CD4-positive, alpha-beta T cell treated with Interleukin-17A for 1 hour (primary cell): ENCODE measurements at places on chromosomes 11 and 22.

DNA sequence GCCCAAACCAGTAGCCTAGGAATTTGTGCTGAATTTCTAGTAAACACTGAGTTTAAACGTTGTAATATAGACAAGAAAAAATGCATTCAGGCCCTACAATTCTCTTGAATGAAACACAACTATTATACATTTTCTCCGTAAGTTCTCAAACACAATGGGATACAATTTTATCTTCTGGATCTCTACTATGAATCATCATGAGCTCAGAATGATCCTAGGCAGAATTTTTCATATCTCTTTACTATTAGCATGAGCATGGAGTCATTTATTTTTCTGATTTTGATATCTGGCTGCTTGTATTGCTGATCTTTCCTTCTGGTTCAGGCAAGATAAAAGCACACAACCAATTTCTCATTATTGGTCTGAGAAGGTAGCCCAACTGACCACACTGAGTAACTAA lies 1123.4 kb upstream of the RAG2 start:
- DNase-seq, result no peak

- DNase-seq, result no peak
Measured at GRCh38 chr11:18608376-18608775, 8.8 kb downstream of the MISFA start.

- DNase-seq, result no peak
Measured at GRCh38 chr11:130873761-130874160, 42.5 kb downstream of the SNX19 start.

DNA sequence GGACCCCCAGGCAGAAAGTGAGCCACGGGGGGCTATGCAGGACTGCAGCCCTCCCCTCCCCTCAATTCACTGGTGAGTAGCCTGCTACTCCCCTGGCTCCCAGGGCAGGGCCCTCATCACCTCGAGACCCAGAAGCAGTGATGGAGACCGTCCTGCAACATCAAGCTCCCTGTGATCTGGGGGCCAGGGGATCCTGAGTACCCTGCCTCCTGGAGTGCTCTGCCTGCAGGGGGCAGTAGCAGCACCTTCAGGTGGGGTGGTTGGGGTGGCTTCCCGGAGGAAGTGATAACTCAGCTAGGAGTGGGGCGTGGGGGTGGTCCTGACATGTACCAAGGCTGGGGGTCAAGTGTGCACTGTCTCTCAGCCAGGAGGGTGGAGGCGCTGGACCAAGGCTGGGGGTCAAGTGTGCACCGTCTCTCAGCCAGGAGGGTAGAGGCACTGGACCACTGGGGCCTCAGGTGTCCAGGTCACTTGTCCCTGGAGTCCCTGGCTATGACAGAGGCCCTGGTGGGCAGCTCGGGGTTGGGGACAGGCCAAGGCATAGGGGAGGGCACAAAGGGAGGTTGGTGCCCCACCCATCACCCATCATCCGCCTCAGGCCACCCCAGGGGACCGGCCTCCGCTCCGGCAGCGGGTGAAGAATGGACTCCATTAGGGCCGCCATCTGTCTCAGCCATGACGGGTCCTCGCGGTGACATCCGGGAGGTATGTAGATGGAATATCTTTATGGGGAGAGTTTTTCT lies 9.4 kb downstream of the RTN4R start:
- no peak for DNase-seq

DNA sequence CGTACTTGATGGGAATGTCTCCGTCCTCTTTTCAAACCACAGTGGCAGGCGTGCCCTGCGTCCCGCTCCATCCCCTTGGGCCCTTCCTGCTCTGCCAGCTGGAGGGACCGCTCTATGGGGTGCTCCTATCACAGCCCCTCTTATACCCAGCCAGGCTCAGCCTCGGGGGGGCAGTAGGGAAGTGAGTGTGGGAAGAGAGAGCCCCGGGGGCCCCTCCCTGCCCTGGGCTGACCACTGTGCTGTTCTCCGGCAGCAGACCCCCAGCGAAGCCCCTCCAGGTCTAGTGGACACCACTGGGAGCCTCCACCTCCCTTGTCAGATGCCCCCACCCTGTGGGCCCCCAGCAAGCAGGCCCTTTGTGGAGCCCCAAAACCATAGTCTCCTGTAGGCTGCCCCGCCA lies 572.5 kb downstream of the BRD1 start:
- no peak for DNase-seq

- peak; percentile 78 for DNase-seq
Measured at GRCh38 chr11:119284344-119285157, 32.4 kb downstream of the MCAM start.

- DNase-seq, result no peak
Measured at GRCh38 chr11:103164093-103164796, 55.0 kb downstream of the DYNC2H1 start.

DNA sequence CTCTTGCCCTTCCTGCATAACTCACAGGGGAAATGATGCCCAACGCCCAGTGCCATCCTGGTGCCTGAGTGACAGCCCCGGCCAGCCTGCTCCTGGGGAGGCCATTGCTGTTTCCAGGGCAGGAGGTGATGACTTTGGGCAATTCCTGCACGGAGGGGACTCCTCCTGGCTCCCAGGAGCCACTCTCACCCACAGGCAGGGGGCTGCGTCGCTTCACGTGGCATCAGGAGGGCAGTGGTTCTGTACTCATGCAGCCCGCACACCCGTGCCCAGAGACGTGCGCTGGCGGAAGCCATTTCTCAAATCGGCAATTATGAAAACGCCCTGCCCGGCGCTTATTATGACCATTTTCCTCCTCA lies 272.3 kb downstream of the CTTN start:
- DNase-seq, result no peak

GRCh38 chr11:13883042-13883441 lies 79.5 kb upstream of the SPON1 start:
- DNase-seq, result no peak

- DNase-seq, result no peak
Measured at GRCh38 chr22:35476341-35476740, 64.3 kb upstream of the RASD2 start.
